ENCODE measurements at places on chromosomes 1 and 21.

DNA sequence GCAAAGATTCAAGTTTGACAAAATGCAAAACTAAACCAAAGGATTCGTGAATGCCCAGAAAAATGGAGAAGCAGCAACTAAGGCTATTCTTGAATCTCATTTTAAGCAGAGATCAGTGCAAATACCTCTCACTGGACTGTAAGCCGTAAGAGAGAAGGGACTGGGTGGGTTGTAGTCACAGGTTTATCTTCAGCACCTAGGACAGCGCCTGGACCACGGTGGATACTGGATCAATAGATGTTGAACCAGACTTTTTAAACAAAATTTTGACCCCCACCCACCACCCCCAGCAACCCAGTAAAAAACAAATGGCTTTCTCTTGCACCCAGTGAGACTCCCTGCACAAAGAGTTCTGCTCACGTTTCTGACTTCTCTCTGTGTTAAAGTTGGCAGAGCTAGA is 347.1 kb downstream of the AJAP1 start:
- DNase-seq, result no peak

DNA sequence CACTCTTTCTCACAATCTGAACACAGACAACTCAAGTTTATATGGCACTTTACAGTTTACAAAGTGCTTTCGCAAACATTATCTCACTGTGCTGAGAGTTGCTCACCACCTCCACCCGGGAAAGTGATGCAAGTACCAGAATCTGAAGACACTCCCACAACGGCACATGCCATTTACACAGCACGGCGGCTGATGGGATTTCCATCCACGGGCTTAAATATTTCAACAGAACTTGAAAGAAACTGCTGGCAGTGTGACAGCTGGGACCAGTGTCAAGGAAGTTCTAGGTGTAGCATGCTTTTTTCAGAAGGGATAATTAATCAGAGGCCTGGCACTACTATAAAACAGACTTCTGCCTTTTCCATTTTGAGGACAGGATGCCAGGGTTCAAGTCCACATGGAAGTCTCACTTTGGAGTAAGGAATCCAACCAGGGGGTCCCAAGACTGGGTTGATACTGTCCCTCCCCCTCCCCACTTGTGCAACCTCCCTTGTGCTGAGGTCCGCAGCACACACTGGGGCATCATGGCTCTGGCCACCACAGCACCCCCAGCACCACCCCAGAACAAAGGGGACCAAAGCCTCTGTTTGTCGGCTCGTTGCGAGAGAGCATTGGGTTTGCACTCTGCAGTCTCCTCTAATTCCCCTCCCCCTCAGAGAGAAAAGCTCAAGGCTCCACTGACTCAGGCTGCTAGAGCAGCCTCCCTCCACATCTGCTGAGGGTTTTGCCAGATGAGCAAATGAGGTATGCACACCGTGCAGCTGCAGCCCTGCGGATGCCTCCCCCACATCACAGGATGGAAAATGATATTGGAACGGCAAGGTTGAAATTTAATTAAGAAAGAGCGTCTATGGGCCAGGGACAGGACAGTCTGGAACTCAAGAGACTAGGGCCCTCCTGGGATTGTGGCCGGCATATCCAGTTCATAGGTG is 154.9 kb downstream of the TGFBR3 start:
- peak; percentile 93 for DNase-seq

- peak; percentile 43 for DNase-seq
Measured at GRCh38 chr1:20411196-20411980, 74.6 kb downstream of the CAMK2N1 start.

- DNase-seq, result no peak
Measured at GRCh38 chr1:43861988-43862735, 71.4 kb upstream of the ARTN start.

DNA sequence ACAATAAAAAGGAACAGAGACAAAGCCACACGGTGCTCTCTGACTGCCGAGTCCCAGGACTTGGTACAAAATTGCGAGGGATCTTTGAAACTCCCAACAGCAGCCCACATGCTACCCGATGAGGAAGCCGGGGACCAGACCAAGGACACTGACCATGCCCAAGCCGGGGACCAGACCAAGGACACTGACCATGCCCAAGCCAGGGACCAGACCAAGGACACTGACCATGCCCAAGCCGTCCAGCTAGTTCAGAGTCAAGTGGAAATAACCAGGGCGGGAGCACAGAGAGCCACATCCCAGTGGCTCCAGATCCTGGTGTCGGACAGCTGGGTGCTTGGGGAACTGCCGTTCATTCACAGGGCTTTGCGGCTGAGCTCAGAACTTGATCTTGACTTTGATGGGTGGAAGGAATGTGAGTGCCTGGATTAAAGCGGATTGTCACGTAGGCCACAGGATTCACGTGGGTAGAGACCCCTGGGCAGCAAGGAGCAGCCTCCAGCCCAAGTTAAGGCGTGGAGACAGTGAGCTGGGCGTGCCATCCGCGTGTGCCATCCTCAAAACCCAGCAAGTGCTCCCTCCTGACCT is 16.5 kb upstream of the TRAPPC10 start:
- DNase-seq, result no peak

DNA sequence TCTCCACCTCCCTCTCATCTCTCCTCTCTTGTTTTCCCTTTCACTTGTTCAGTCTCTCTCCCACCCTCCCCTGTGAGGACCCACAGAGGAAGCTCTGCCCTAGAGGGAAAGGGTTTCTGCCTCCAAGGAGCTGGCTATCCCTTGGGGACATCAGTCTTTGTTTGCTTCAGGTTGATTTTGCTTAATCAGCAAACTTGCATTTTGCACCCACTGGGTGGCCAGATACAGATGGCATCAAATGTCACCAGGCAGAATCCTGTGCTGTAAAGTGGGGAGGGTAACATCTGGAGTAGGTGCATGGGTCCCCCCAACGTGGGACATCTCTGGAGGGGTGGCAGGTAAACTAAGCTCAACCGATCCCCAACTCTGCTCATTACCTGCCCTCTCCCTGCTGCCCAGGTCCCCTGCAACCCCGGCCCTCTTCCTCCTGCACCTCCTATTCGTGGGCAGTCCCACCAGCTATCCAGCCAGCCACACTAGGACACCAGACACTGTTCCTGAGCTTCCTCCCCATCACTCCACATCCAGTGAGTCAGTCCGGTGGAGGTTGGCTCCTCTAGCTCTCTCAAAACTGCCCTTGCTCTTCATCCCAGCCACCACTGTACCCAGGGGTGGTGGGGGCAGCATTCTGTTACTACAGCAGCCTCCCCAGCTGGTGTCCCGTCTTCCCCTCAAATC is 123.3 kb downstream of the KCNN3 start:
- DNase-seq, result no peak

DNA sequence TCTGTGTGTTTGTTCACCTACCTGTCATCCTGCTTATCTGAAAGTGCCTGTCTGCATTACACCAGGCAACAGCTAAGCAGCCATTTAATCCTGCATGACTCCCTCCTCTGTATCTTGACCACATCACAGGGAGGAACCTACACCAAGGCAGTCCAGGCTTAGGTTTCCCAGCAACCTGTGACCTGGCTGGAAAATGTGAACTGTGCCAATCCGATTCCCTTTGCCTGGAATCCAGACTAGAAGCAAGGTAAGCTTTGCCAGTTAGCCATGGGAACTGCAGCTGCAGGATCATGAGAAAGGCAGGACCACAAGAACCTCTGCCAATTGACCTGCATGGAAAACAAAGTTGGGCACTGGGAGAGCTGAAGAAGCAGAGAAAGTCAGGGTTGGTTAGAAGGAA is 6.3 kb upstream of the ATP1B1 start:
- DNase-seq, result peak; percentile 82

DNA sequence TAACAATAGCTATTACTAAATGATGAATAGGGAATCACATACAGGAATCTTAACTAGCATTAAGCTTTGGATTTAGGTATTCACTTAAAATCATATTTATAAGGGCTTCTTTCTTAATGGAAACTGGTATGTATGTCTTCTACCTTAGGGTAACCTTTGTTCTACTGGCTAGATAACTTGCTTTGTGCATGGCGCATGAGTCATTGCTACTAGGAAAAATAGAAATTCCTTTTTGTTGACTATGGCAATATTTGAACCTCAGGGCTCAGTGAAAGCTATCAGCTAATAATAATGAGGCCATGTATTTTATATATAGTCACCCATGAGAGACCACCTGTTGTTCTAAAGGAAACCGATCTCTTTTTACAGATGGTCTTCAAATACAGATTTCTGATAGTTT is 72.5 kb downstream of the RPS6KC1 start:
- DNase-seq, result peak; percentile 53
